Mesenteric fat pad (tissue), 1 donor: ENCODE measurements at places on chromosomes 6 and 20. TPM values are rescaled to one million over a fixed set of nuclear protein-coding genes. Genes with fewer than 3 reads are reported as not detected.
A peak's percentile ranks its signal among the peaks of the same experiment; 100 is the strongest.

- no peak for DNase-seq
Measured at GRCh38 chr20:47216819-47217410, 139.6 kb downstream of the ZMYND8 start.

DNA sequence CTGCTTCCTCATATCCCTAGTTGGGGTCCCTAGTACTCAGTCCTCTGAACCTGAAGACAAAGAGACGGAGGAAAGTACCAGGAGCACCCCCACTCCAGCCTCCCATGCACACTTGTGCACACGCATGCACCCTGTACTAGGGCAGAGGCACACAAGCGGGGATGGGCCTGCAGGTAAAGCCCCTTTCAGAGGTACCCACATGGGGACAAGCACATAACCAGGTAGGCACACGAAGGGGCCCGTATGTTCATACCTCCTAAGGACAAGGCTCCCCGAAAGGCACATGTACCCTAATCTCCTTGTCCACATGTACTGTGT lies 1.1 kb downstream of the TMEM151B start:
- DNase-seq, result no peak

DNA sequence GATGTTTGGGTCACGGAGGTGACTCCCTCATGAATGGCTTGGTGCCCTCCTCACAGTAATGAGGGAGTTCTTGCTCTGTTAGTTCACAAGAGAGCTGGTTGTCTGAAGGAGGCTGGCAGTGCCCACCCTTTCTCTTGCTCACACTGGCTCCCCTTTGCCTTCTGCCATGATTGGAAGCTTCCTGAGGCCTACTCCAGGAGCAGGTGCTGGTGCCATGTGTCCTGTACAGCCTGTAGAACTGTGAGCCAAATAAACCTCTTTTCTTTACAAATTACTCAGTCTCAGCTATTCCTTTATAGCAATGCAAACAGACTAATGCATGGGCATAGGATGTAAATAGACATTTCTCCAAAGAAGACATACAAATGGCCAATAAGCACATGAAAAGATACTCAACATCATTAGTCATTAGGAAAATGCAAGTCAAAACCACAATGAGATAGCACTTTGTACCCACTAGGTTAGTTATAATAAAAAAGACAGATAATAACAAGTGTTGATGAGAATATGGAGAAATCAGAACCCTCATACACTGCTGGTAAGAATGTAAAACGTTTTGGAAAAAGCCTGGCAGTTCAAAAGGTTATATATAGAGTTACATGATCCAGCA lies 17.7 kb downstream of the C20orf203 start:
- DNase-seq, result no peak

GRCh38 chr6:22605736-22606135 lies 36.4 kb downstream of the HDGFL1 start:
- no peak for DNase-seq

DNA sequence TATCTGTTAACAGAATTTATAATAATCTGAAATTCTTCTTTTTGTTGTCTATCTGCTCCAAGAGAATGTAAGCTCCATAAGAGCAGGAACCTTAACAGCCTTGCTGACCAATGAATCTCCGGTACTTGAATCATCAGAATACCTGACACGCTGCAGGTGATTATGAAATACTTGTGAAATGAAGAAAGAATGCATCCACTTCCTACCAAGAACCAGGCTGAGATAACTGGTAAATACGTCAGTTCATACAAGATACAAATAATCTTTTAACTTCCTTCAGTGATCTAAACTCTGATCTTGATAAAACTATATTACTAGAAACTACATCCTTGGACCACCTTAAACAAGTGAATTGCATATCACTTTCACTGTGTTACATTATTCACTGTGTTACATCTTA lies 116.2 kb downstream of the MAP3K5 start:
- no peak for DNase-seq

- DNase-seq, result no peak
Measured at GRCh38 chr6:142462260-142462659, 160.5 kb downstream of the ADGRG6 start.

DNA sequence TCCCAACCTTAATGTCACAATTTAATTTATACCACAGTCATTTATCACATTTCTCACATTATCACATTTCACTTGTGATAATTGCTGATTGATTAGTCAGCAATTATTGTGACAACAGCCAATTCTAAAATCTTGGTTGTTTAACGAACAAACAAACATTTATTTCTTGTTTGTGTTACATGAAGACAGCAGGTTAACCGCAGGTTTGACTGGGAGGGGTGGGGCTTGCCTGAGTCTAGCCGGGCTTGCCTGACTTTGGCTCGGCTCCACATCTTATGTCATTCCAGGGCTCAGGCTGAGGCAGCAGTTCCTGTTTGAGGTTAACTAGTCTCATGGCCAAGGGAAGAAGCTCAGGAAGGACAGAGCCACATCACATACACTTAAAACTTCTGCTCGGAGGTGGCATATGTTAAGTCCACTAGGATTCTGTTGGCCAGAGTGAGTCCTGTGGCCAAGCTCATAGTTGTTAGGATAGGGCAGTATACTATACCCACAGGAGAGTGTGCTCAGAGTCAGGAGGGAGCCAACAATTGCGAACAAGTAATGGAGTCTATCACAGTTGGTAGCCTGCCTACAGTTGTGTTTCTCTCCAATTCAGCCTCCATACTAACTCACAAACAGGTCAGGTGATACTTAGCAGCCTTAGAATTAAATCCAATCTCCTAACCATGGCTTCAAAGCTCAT lies 90.0 kb upstream of the IFNGR1 start:
- DNase-seq, result no peak

DNA sequence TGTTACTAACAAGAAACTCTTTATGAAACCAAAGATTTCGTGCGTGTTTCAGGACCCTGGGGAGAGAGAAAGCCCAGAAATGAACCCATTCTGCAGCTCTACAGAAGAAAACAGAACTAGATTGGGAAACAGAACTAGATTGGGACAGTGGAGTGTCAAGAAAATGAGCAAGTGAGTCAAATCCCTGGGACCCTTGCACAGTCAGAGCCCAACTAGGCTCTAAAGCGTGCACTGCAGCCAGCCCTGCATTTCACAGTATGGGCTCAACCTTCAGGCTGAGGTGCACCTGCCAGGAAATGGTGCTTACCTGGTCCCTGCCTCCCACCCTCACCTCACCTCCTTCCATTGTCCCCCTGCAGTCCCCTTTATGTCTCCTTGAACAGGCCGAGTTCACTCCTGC lies 39.7 kb downstream of the BFSP1 start:
- DNase-seq, result peak; percentile 28

GRCh38 chr6:161532536-161532935 lies 258.7 kb upstream of the AGPAT4 start:
- no peak for DNase-seq

DNA sequence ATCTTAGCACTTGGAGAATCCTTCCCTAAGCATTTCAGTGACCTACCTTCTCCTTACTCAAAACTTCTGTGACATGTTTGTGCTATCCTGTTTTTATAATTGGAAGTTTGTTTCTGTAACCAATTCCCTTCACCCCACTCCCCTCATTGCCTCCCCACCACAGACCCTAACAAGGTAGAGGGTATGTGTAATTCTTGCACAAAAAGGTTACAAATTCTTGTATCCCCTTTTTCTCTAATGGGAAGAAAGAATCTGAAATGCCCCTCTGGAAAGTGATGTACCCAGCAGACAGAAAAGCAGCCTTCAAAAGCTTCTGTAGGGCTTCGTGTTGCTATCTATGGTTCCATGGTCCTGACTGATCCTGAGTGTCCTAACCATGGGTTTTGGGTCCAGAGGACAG lies 111.7 kb upstream of the TMEM170B start:
- DNase-seq, result no peak

GRCh38 chr20:62069741-62070216 lies 4.1 kb upstream of the TAF4 start:
- DNase-seq, result no peak

DNA sequence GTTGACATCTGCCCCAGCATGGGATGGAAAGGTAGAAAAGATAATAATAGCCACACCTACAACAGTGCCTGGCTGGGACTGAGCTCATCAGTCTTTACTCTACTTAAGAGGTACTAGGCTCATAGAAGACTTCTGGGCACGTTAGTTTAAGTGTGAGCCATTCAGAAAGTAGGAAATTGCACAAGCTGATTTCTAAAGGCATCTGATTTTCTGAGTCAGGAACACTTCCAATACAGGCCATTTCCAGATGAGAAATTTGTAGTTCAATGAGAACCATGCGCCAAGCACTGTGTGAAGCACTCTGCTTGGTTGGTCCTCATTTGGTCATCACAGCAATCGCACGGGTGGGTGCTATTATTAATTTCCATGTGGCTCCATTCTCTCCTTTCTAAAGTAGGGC lies 42.3 kb downstream of the MOCS1 start:
- DNase-seq, result no peak

GRCh38 chr6:96972689-96973088 lies 48.2 kb downstream of the KLHL32 start:
- DNase-seq, result no peak

DNA sequence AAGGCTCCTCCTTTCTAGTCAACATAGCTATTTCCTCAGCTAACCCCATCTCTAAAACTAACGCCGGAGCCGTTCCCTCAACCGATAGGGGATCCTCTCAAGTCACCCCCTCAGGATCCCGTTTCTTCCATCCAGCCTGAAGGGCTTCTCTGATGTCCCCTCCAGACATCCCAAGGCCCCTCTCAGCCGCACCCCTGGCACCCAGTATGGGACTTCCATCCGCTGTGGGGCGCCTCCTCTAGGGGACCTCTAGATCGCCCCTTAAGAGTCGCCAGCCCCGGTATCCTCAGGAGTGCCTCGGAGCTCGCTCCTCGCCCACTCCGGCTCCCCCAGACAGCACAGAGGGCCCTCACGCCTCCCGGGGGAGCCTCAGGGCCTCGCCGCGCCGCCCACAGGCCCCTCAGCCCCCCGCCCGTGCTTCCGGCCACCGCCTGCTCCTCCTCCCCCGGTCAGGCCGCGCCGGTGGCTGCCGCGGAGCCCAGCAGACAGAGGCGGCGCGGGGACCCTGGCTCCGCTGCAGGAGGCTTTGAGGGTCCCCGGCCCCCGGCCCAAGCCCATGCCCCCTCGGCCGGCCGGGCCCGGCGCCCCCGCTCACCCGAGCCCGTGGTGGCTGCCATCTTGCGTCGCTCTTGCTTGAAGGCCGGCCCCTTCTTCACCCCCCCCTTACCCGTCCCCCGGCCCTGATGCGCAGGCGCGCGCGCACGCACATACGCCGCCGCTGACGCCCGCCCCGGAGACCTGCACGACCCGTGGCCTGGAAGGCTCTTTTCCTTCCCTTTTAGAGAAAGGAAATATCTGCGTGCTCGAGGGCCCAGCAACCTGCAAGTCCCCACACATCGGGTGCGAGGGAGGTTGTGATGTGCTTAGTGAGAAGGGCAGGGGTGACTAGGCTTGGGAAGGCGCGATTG lies at the start of gene UBE2V1:
Gene UBE2V1 (minus strand): TSS at position 639 of the 908 bp plus-strand sequence. CDS start 22 bp downstream, at position 617.
- peak; percentile 97 for DNase-seq

- no peak for DNase-seq
Measured at GRCh38 chr6:169263836-169264608, 10.4 kb upstream of the THBS2 start.

GRCh38 chr6:11782524-11782923 lies 3.9 kb upstream of the ADTRP start:
- DNase-seq, result no peak

- no peak for DNase-seq
Measured at GRCh38 chr6:134936931-134937330, 13.0 kb downstream of the ALDH8A1 start.

GRCh38 chr6:148898376-148899014 lies 151.7 kb downstream of the UST start:
- no peak for DNase-seq

- no peak for DNase-seq
Measured at GRCh38 chr20:19008497-19008896, 194.9 kb downstream of the SCP2D1 start.

GRCh38 chr6:169868458-169868857 lies 117.0 kb downstream of the ERMARD start:
- peak; percentile 89 for DNase-seq

- DNase-seq, result no peak
Measured at GRCh38 chr6:79048611-79049010, 29.4 kb downstream of the PHIP start.

Gene NOX3
- total RNA-seq, result not detected

Gene CST3
- total RNA-seq, result 1,237 TPM

Gene IMPG1
- total RNA-seq, result not detected
